ENCODE measurements at places on chromosomes 12 and 14. TPM values are rescaled to one million over a fixed set of nuclear protein-coding genes. Genes with fewer than 3 reads are reported as not detected.

DNA sequence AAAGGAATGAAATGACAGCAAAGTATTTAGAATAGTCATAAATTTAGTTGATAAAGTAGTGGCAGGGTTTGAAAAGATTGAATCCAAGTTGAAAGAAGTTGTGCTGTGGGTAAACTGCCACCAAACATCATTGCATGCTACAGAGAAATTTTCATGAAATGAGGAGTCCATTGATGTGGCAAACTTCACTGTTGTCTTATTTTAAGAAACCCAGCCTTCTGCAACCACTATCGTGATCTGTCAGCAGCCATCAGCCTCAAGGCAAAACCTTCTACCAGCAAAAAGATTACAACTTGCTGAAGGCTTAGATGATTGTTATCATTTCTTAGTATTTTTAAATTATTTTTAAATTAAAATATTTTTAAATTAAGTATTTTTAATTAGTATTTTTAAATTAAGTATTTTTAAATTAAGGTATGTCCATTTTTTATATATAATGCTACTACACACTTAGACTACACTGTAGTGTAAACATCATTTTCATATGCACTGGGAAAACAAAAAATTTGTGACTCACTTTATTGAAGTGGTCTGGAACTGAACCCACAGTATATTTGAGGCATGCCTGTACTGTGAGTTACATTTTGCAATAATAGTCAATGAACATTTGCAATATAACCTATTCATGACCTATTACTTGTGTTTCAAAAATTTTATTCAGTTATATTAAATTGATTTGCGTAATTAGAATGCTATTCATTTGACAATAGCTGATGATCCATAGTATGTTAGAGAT lies 67.2 kb upstream of the SYT1 start:
- DNase-seq = no peak

GRCh38 chr14:85991156-85991555 lies 461.2 kb downstream of the FLRT2 start:
- DNase-seq = no peak

DNA sequence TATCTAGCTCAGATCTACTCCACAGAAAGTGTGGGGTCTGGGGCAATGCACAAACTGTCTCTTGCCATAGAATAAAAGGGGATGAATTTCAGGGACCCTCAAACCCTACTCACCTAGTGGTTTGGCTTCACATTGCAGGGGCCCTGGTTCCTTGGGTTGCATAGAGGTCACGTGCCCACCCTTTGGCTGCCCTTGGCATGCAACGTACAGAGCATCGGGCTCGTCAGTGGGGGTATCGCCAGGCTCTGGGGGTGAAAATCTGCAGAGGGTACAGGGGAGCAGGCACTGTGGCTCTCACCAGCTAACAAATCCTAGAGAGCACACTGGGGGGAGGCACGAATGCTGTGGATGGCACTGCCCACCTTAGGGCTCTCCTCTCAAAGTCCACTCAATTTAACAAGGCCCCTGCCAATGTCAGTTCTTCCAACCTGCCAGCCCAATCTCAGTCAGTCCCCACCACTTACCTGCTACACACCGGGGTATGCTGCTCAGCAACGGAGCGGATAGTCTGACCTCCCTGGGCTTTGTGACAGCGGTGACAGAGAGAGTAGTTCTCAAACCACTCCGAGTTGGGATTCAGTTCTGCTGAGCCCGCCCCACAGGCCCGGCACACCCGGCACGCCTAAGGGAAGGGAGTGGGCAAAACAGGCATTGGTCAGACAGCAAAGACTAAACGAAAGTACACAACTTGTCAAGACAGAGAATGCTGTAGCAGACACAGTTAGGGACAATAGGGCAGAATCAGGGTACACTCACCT lies 8.0 kb downstream of the KMT2D start:
- DNase-seq = no peak

DNA sequence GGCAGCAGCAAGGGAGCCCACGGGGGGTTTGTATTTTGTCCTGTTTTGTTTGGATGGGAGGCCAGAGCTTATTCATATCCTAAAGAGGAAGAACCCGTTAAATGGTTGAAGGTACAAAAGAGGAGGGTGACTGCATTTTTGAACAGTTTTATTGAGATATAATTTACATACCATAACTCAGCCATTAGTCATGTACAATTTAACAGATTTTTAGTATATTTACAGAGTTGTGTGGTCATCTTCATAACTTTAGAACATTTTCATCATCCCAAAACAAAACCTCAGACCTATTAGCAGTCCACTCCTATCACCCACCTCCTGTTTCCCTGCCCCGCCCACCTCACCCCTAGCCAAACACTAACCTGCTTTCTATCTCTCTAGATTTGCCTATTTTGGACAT lies 12.6 kb downstream of the NRDE2 start:
- DNase-seq = no peak

DNA sequence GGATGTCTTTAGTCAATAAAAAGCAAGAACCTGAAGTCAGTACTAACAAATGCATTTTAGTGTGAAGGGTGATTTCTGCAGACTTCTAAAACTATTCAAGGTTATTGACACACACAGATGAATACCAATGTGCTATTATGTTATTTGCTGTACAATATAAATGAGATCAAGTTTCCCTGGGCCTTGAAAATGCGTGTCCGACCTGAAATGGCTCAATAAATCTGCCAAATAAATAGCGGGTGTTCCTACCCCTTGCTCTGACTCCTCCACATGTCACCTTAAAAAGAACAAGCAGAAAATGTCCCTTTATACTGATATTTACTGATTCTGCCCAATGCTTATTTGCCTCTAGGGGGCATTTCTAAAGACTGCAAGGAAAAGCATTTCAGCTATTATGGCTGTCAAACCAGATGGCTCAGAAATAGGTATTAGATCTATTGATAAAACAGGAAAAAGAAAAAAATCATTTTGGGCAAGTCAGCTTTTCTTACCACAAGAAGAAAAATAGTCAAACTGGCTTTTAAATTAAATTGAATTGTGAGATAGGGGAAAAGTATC lies 367.3 kb upstream of the KITLG start:
- no peak for DNase-seq

- DNase-seq = no peak
Observed at GRCh38 chr12:109998241-109998903, 858 bp upstream of the ANKRD13A start.

DNA sequence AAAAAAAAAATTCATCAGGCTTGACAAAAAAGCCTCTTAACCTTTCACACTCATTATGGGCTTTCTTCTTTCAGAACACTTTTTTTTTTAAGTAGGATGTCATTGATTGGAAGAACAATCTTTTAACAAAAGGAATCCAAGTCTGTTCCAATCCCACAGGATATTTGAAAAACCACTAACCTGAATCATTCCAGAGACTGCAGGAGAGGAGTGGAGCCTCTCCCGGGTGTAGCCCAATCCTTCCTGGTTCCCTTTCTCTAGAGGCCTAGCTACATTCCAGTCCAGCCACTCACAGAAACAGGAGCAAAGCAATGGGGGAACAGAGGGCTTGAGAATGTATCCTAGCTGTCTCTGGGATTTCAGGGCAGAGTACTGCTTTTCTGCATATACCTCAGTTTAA lies 4.3 kb downstream of the MFAP5 start:
- no peak for DNase-seq

DNA sequence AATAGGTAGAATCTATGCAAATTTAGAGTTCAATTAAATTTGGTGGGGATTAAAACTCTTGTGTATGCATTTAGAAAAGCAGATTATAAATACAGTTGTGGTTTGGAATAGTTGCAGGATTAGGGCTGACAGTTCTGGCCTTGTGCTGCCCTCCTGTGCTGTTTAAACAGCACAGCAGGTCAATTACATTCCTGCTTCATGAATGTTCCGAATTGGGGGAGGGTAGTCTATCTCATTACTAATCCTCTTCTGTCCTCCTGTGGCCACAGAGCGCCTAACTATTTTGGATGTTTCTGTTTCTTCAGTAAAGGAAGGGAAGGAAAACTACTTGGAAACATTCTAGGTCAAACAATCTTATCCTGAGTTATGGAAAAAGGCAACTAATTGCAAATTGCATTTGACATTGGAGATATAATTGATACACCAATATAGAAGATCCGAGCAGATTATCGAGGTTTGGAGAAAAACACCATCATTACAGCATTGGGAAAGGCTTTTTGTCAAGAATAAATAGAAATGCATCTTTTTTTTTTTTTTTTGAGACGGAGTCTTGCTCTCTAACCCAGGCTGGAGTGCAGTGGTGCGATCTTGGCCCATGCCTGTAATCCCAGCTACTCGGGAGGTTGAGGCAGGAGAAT lies 8.7 kb upstream of the GPR19 start:
- peak; percentile 56 for DNase-seq

- DNase-seq = no peak
Observed at GRCh38 chr14:61632401-61632800, 62.9 kb upstream of the HIF1A start.

DNA sequence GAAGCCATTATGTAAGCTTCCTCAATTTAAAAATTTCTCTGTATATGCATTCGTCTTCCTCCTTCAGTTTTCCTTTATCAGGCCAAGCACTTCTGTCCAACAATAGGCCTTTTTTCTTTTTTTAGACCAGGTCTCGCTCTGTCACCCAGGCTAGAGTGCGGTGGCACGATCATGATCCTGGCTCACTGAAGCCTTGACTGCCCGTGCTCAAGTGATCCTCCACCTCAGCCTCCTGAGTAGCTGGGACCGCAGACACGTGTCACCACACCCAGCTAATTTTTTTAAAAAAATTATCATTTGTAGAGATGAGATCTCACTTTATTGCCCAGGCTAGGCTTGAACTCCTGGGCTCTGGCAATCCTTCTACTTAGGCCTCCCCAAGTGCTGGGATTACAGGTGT lies 25.8 kb downstream of the TAOK3 start:
- no peak for DNase-seq

DNA sequence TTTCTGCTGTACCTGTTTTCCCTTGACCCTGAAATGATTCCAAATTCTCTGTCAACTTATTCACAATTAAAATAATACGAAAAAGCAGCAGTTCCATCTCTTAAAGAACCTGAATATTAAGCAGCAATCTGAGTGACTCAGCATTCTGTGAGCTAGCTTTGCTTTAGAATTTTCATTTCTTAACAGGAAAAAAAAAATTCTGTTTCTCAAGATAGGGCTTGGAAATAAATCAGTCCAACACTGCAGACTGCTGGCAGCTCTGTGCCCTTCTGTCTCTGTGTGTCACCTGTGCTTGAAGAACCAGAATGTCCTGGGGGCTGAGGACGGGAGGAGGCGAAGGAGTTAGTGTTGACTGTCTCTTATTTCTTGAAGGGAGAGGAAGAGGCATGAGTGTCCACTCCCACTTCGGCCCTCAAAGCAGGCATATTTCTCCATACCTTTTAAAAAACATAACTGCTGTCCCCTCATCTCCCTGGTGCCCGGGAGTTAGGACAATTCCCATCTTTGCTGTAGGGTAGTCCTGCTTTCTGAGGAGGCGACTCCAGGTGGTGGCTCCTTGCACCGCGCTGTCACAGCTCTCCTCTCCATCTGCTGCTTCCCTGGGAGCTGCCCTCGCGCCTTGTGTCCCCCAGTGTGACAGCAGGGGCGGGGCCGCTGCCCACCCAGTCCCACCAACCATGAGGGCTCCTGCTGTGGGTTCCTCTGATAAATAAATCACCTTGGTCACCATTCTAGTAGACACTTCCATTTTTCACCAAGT lies 203.1 kb downstream of the CALM1 start:
- DNase-seq = no peak

DNA sequence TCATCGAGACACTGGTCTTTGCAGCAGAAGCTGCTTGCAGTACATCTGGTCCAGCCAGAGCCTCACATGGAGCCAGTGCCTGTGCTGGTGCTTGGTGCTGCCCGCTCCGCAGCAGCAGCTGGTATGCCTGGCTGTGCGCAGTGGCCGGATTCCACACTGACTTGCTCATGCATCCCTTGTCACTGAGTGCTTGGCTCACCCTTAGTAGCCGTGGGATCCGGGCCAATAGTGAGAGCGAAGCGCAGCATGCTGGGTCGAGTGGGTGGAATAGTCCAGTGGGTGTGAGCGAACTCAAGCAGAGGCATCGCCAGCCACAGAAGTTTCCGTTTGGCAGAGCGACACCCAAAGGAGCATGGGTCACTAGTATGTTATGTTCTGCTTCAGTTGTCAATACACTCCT lies 10.1 kb upstream of the FBXO33 start:
- peak; percentile 11 for DNase-seq

DNA sequence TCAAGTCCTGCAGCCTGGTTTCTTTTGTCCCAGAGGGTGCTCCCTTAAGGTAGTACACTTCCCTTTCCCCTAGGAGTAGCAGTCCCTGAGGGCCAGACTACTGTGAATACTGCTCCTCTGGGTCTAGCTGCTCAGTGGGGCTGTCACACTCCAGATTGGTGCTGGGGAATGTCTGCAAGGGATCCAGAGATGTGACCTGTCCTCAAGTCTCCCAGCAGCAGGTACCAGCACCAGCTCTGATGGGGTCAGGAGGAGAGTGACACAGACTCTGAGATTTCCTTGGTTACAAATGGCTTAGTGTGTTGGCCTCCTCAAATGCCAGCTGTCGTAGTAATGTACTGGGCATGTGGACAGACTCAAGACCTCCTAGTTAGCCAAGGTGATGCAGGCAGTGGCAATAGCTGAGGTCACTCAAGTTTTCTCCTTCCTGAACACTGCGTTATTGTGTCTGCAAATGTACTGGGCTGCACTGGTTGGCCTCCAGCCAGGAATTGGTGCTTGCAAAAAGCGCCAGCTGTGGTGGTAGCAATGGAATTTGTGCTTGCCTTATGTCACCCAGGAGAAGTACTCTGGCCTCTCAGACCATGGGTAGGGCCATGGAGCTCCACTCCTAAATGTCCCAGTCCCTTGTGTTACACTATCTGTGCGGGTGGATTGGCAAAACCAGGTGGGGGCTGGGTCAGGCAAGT lies 36.4 kb upstream of the AEBP2 start:
- DNase-seq = no peak

FGD6 gene
- 25.3 TPM for total RNA-seq

DNA sequence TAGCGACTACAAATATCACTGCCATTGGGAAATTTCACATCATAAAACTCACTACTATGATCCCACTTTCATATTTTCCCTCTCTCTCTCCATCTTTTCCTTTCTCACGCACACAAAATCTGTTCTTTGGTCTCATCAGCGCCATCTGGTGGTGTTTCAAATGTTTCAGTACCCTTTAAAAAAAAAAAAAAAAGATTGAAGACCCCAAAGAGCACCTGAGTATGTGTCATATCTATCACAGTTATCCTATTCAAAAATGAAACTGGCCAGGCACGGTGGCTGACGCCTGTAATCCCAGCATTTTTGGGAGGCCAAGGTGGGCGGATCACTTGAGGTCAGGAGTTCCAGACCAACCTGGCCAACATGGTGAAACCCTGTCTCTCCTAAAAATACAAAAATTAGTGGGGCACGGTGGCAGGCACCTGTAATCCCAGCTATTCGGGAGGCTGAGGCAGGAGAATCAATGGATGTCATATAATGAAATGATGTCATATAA lies 72.4 kb downstream of the TTC9 start:
- no peak for DNase-seq

DNA sequence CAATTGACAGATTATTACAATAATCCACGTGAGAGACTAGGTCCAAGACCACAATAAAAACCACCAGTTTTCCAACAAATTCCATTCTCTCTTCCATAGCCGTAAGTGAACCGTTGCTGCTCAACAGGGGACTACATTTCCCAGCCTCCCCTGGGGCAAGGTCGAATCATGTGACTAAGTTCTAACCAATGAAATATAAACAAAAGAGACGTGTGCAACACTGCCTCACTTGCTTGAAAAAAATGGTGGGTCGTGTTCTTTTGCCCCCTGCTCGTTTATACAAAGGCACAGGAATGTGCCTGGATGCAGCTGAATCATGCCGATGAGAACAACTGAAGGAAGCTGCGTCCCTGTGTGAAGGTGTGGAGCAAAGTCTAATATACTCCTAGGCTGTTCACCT lies 51.1 kb downstream of the HSPB8 start:
- DNase-seq = no peak

RNASE4 gene
- total RNA-seq = 26.3 TPM

ALDH2 gene
- 97.1 TPM for total RNA-seq

SYCP3 gene
- not detected for total RNA-seq
